ENCODE measurements at places on chromosomes 5 and 9.

- peak; percentile 98 for ATAC-seq
Measured at GRCh38 chr5:159951387-159951786, 35.1 kb downstream of the ADRA1B start.

DNA sequence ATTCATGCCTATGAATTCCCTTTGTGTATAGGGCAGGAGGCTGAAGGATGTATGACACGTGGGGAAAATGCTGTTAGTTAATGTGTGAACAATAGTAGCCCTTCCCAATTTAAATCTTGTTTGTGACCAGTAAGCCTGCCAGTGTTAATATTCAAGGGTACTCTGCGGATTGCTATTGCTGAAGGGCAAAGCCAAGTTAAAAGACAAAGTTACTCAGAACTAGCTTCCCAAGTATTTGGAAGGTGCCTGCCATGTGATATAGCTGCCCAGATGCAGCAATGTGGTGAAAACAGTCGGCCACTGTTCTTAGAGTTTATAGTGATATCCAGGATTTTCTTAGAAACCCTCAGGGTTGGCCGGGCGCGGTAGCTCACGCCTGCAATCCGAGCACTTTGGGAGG lies 34.6 kb downstream of the MARVELD2 start:
- no peak for ATAC-seq

GRCh38 chr5:14374100-14374499 lies 207.5 kb upstream of the OTULINL start:
- no peak for ATAC-seq

DNA sequence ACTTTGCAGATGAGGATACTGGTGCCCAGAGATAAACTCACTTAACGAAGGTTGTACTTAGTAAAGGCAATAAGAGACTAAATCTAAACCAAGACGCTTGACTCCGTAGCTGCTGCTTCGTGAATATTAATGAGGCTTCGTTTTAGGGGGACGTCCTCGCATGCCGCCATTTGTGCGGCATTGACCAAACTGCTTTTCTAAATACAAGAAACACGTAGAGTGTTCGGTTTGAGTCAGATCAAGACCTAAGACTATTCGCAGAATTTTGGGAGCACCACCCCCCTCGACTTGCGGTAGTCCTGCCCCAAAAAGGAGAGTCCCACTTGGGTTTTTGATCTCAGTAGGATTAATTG lies 1.1 kb downstream of the NPM1 start:
- ATAC-seq = no peak

DNA sequence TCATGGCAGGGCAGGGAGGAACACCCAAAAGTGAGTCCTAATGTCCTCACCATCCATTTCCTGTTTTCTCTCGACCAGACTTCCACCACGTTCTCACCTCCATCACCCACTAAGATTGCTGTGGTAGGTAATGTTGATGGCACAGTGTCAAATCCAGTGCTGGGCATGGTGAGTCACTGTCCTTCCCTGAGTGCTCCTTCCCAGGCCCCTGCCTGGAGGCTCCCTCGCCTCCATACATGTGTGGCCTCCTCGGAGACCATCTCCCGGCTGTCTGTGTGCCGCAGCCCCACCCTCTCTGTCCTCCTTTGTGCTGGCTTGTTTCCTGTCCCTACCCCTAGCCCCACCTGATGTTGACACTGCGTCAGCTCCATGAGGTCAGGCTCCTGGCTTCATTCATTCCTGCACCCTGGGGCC lies 177.5 kb downstream of the SYK start:
- no peak for ATAC-seq

DNA sequence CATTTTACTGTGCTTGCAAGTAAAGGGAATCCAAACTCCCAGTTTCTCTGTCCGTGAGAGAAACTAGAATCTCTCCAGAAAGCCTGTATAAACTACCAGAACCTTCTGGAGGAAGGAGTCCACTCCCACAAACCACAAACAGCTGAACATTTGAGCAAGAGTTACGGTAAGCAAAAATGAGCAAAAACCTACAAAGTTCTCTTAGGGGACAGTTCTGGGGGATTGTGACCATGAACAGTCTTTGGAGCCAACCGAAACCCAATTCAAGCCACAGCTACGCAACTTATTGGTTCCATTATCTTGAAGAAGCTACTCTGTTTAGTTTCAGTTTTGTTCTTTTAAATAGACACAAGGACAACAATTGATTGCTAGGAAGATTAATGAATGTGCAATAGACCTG lies 330.6 kb downstream of the ASTN2 start:
- no peak for ATAC-seq

GRCh38 chr9:113137196-113138168 lies 13.3 kb upstream of the SLC31A2 start:
- ATAC-seq = no peak

GRCh38 chr5:139822553-139823425 lies 27.2 kb downstream of the PSD2 start:
- ATAC-seq = no peak

- ATAC-seq = no peak
Measured at GRCh38 chr5:97078958-97079743, 63.3 kb downstream of the LIX1 start.

DNA sequence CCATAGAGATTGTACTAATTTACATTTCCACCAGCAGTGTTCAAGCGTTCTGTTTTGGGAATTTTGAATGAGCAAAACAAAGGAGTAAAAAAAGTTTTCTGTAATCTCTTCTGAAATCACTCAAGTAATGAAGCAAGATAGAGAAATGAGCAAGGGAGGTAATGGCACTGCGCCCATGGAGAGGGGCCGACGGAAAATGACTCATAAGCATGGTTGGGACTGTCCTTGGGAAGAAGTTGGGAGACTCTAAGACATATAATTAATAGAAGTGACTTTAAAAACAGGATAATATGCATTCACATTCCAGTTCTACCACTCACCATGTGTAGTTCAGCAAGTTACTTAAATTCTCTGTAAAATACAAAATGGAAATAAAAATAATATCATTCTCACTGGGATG lies 62.5 kb upstream of the C5orf46 start:
- peak; percentile 50 for ATAC-seq

DNA sequence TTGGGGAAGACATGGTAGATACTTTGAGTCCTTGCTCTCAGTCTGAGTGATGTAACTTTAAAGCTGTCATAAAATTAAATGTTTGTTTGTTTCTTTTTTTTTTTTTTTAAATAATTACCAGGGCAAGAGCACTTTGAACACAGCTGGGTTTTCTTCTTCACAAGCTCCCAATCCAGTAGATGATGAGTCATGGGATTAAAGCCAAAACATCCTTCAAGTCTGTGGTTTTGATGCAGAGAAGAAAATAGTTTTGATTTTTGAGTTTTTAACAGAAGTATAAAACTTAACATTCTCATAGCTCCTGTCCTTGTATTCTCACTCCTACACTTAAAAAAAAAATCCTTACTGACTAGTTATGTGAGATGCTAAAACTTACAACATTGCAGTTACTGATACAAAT lies 34.8 kb upstream of the IL31RA start:
- peak; percentile 55 for ATAC-seq

GRCh38 chr9:137116027-137116507 lies 1.5 kb upstream of the DPP7 start:
- no peak for ATAC-seq

DNA sequence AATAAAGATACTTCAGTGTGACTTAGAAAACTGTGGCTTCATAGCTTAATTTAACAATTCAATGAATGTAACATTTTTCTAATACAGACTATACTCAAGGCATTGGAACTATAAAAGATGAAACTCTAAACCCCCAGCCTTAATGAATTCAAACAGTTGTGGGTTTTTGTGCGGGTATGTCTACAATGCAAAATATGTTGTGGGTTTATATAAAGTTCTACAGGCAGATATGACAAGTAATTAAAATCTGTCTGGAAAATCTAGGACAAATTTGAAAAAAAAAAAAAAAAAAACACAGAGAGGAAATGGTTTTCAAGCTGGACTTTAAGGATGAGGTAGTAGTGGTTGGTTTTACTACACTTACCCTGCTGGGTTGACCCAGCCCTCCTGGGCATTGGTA lies 467.5 kb upstream of the TLE4 start:
- ATAC-seq = no peak

GRCh38 chr9:130689937-130690700 lies 3.5 kb upstream of the EXOSC2 start:
- peak; percentile 85 for ATAC-seq

GRCh38 chr5:38845526-38846378 lies at the start of gene OSMR:
Gene OSMR, plus strand, starts transcription at chr5:38846012. Its CDS starts 23,033 bp downstream, at chr5:38869045.
- ATAC-seq = peak; percentile 91

DNA sequence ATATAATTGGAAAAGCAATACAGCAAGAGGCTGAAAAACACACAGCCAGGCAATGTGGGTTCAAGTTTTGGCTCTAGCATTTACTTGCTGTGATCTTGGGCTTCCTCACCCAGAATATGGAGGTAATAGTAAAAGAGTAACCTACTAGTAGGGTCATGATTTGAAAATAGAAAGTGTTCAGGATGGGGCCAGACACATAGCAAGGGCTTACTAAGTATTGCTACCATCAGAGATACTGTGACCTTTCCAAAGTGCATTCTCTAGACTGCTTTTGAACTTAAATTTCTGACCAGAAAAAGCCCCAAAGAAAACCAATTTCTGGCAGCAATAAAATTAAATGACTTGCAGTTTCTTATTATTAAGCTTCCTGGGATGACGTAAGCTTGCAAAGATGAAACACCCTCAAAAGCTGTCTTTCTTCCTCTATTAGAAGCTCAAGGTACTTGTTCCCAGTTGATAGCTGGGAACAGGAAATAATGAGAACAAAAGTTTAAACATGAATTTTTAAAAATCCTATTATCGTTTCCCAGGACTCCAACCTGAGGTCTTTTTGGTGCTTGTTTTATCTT lies 20.3 kb downstream of the SLC45A2 start:
- no peak for ATAC-seq

- ATAC-seq = no peak
Measured at GRCh38 chr5:170145462-170145861, 39.8 kb downstream of the FOXI1 start.

DNA sequence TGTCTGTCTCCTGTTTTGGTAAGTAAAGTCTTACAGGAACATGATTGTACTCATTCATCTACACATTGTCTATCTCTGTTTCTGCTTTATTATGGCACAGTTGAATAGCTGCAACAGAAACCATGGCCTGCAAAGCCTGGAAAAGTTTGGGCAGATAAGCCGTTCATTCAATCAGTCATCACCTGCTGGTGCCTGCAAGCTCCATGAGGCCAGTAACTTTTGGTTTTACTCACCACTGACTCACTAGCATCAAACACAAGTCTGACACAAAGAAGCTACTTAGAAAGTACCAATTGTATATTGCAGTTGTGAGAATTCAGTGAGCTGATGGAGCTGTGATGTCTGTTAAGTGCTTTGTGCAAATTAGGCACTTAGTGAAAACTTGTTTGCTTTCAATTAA lies 373.6 kb upstream of the SGCD start:
- ATAC-seq = no peak

DNA sequence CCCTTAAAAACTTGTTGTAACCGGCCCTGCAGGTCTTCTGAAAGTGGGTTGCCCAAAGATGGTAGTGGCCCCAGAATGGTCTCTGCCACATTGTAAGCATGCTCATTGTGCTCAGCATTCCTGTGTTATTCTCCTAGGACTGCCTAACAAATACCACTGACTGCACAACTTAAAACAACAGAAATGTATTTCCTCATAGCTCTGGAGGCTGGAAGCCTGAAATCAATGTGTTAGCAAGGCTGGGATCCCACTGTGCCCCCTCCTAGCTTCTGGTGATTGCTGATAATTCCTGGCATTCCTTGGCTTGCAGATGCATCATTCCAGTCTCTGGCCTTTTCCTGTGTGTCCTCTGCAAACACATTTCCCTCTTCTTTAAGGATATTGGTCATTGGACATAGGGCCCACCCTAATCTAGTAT lies 3.4 kb upstream of the GCNT4 start:
- no peak for ATAC-seq

DNA sequence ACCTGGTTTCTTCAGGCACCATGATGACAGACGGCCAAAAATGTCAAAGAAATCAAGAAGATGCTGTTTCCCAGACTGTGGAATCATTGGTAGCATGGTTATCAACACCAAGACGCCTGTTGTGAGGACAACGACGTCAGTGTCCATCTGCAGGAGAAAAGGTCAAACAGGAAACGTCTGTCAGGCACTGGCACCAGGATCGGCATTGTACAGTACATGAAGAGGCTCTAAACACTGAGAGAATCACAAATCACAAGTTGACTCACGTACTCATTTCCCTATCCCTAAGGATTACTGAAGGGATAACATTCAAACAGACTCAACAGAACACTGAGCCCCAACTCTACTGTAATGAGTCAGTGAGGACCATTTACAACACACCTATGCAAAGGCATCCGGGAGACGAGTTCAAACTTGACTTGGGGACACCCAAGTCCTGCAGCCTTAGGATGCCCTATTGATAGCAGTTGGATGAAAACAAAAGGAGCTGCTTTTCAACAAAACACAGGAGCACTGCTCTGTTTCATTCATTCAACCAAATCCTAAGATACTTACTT lies 21.0 kb downstream of the TSC1 start:
- ATAC-seq = no peak

DNA sequence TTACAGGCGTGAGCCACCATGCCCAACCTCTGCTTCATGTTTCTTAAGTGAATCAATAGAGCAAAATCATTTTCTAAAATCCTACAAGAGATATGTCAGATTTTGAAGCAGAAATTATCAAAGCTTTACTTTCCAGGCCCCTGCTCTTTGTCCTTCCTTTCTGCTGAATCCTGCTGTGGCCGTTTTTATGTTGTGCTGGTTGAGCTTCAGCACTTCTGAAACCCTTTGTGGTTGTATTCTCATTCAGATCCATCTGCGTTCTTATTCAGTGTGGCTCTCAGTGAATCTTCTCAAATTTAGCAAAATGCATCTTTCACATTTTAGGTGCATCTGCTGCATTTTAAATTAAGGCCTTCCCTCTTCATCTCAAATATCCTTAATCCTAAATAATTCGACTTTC lies 26.0 kb downstream of the JMY start:
- ATAC-seq = no peak

DNA sequence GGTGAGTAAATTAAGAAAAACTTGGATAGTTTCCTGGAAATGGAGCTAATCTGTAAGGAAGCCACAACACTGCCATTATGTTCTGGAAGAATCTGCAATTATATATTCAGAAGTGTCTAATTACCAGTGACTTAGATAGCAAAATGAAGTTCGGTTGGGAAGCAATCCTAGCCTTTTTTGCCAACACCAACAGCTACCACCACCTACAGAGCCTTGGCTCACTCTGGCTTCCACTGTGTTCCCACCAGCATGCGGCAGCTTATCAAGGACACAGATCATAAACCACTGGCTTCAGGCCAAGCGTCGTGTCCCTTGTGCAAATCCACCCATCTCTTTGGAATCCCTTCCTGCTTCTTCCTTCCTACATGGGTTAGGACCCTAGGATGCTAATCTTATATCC lies 118.0 kb upstream of the PCA3 start:
- no peak for ATAC-seq

DNA sequence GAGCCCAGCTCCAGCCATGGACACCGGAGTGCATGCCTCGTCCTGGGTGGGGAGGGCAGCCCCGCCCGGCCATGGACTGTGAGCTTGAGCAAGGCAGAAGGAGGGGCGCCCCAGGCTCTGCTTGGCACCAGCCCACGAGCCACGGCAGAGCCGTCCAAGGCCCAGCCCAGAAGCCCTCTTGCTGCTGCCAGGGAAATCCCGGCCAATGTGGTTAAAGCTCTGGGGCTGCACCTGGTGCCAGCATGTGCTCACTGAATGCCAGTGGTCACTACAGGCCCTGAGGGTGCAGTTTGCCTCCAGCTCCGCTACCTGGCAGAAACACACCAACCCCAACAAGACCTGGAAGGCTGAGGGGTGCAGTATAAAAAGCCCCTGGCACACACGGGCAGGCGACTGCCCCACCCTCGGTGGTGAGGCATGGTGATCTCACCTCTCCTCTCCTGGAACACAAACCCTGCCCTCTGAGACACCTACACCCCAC lies 11.8 kb downstream of the BRD3 start:
- ATAC-seq = peak; percentile 82

- no peak for ATAC-seq
Measured at GRCh38 chr5:1525624-1526189, 1.9 kb upstream of the LPCAT1 start.

Measured in SK-N-SH treated with all-trans-retinoic acid at 6 μM for 48 hours (cell line).